ENCODE measurements at places on chromosomes 11 and 22. TPM values are rescaled to one million over a fixed set of nuclear protein-coding genes. Genes with fewer than 3 reads are reported as not detected.

Gene CHID1
- 56.3 TPM for total RNA-seq

Gene PIK3IP1
- 28.6 TPM for total RNA-seq

Gene LRRC74B
- not detected for total RNA-seq

DNA sequence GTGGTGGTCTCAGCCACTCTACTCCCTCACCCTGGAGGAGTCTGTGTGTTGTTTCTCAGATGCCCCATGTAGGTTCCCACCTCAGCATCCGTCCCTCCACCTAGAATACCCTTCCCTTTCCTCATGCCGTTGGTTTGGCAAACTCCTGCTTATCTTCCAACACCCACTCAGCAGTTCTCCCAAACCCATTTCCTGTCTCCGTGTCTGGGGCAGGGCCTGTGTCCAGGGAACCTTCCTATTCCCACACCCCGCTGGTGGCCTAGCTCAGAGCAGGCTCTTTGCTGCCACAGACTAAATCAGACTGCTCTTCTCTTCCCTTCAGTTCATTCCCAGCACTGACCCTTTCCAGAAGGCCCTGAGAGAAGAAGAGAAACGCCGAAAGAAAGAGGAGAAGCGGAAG lies 7.5 kb upstream of the SREBF2 start:
- DNase-seq = no peak
- H3K4me3 ChIP-seq = no peak overlapping the region
- H3K36me3 ChIP-seq = peaks cover 9% of the 10 kb centered on the region
- H3K27ac ChIP-seq = peak overlapping the region; percentile 22

DNA sequence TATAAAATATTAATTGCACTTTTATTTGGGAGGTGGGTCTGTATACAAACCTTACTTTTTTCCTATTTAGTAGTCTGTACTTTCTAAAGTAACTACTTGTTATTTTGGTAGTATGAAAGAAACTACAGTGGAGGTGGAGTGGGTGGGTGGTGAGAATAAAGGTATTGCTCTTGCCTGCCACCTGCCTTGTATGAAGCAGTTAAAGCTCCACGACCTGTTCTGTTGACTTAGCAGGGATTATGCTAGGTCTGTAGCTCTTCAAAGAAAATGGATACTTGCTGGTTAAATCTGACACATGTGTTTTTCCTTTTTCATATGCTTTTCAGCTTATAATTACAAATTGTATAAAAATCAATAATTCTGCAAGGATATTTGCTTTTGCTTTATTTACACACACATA lies 111.9 kb downstream of the EHF start:
- no peaks in the 10 kb centered on the region for H3K4me1 ChIP-seq
- H3K27ac ChIP-seq = no peak overlapping the region
- H3K4me3 ChIP-seq = no peak overlapping the region
- H3K27me3 ChIP-seq = peaks cover 27% of the 10 kb centered on the region

DNA sequence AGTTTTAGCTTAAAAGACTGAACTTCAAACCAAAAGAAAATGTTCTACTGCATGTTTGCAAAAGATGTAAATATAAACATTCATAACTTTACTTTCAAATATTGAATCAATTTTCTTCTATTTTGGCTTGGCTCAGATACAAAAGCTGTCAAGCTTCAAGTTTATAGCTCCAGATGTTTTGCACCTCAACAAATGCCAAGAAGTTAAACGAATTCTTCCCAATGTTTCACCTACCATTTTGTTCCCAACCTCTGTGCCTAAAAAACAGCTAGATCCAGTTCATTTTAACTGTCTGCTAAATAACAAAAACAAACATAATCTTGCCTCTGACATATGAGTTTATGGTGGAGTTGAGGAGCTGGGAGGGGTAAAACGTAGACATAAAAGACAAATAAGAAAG lies 76.5 kb downstream of the RAB30 start:
- peaks cover 13% of the 10 kb centered on the region for H3K36me3 ChIP-seq
- no peak for DNase-seq
- peaks cover 69% of the 10 kb centered on the region for H3K4me1 ChIP-seq
- no peak overlapping the region for H3K27ac ChIP-seq

Gene SLC25A18
- total RNA-seq = not detected

DNA sequence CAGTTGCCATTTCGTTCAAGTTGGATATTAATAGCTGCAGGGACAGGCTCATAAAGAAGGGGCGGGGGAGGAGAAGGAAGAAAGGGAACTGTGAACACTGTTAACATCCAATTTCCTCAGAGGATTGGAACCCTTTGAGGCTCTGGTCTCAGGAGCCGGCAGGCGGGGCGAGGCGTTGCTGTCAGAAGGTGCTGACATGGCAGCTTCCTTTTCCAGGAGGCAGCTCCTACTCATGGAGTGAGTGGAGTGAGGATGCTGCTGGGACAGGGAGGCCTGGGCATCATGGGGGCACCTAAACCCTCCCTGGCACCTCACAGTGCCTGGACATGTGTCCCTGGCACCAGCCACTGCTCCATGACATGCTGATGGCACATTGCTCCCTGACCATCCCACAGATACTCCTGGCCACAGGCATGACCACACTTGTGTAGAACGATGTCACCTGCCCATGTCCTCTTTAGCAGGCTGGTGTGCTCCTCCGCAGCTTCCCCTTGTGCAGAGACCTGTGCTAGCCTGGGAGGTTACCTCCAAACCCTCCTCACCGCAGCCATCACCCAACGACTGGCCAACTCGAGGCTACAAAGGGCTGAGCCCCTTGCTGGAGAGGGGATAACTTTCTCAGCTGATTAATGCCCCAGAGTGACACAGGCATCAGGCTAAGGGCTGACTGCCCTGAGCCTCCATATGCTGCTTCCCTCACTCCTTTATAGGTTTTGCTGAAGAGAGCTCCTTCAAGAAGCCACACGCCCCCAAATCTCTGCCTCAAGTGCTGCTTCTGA lies 79.6 kb upstream of the NECTIN1 start:
- H3K27me3 ChIP-seq = peaks cover 7% of the 10 kb centered on the region
- no peak for DNase-seq
- no peak overlapping the region for H3K27ac ChIP-seq
- H3K36me3 ChIP-seq = no peaks in the 10 kb centered on the region

All from activated naive CD4-positive, alpha-beta T cell treated with anti-CD3 and anti-CD28 coated beads for 36 hours (primary cell).